Brain (organoid and tissue), 16 donors: ENCODE measurements at places on chromosomes 4 and X. TPM values are rescaled to one million over a fixed set of nuclear protein-coding genes. Genes with fewer than 3 reads are reported as not detected.
A peak's percentile ranks its signal among the peaks of the same experiment; 100 is the strongest.

- peak; percentile 65 for DNase-seq
Observed at GRCh38 chr4:187071946-187072600, 348.4 kb upstream of the FAT1 start.

The CENPVL1 gene
- not detected for polyA plus RNA-seq

- no peak for DNase-seq
Observed at GRCh38 chr4:1296324-1297022, 6.8 kb downstream of the MAEA start.

The TMA16 gene
- polyA plus RNA-seq = 2.8 TPM

DNA sequence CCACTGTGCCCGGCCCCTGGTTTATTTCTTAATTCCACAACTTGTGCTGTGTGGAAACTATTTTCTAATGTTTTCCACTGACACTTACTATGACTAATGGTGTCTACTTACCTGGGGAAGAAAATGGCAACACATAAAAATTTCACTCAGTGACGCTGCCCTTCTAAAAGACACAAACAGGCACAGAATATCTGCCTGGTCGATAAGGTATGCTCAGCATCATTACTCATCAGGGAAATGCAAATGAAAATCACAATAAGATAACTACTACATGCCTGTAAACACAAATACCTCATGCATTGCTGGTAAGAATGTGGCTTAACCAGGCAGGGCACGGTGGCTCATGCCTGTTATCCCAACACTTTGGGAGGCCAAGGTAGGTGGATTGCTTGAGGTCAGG is 61.6 kb downstream of the UBE2K start:
- no peak for DNase-seq

The FRG2 gene
- polyA plus RNA-seq = not detected
